Activated gamma-delta T cell treated with Interleukin-2 at 50 U/mL for 16 hours (primary cell): ENCODE measurements at places on chromosomes 2 and 18.

- DNase-seq: no peak
Measured at GRCh38 chr18:11882636-11883035, 25.5 kb downstream of the MPPE1 start.

DNA sequence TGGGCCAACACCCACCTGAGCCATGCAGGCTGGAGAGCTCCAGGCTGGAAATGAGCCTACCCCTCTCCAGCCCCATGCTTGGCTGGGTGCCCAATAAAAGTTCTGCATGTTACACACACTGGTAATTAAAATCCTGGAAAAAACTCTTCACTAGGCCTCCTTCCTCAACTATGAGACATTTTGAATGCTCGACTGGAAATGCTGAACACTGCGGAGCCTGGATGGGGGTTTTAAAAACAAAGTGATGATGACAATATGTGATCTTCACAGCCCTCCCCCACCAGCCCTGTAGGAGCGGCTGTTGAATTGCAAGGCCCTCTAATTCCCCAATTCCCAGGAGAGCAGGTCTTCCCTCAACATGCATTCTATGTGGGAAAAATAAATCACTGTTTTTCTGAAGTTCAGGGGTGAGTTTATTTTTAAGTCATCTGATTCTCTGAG lies 179.2 kb downstream of the TTC32 start:
- no peak for DNase-seq

- DNase-seq: no peak
Measured at GRCh38 chr2:88554189-88554588, 73.1 kb downstream of the EIF2AK3 start.

DNA sequence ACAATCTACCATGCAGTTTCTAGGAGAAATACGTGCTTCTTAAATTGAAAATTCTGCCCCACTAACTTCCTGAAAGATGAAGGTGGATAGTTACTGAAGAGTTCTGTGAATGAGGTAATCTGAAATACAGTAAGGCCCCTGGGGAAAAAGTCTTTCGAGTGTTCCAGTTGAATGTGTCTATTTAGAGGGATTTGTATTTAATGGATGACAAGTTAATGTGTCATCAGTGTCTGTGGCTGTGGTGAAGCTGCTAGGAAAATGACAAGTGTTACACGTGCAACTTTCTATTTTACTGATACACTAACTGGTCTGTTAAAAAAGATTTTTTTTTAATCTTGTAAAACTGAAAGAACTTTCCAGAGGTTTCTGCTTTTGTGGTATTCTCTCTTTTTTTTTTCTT lies 384.6 kb downstream of the STK39 start:
- DNase-seq: no peak

- DNase-seq: no peak
Measured at GRCh38 chr18:65411061-65411460, 339.8 kb upstream of the CDH7 start.

GRCh38 chr2:199465988-199466691 lies 8.4 kb upstream of the SATB2 start:
- DNase-seq: no peak

DNA sequence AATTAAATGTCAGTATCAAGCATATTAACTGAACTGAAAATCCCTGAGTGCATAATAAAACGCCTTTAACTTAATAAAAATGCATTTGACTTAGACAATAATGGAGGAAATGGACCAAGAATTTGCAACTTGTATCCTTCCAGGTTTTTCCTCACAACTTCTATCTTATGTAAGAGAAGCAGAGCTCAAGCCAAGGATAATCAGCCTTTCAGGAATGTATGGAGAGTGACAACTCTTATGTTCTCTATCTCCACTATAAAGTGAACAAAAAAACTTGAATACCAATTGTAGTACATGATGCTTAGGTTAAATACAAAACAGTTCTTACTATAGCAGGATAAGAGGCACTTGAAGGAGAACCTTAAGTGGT lies 64.8 kb upstream of the CYP26B1 start:
- no peak for DNase-seq

- no peak for DNase-seq
Measured at GRCh38 chr2:32260376-32260775, 4.3 kb downstream of the NLRC4 start.

- no peak for DNase-seq
Measured at GRCh38 chr2:191478799-191479679, 198.9 kb upstream of the NABP1 start.

DNA sequence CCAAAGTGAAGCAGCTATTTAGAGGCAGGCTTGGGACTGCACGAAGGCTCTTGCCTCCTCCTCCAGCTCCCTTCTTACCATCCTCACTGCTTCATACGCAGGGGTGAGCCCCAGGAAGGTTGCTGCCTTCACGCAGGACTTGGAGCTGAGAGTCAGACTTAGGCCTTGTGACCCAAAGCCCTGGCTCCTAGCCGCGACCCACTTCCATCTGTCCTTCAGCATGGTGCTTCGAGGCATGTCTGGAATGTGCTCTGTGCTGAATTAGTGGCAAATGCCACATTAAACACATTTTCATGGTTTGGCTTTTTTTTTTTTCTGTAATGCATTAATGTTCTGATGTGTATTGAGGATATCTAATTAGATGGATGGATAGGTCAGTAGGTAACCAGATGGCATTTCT lies 37.5 kb downstream of the ITGB1BP1 start:
- no peak for DNase-seq

DNA sequence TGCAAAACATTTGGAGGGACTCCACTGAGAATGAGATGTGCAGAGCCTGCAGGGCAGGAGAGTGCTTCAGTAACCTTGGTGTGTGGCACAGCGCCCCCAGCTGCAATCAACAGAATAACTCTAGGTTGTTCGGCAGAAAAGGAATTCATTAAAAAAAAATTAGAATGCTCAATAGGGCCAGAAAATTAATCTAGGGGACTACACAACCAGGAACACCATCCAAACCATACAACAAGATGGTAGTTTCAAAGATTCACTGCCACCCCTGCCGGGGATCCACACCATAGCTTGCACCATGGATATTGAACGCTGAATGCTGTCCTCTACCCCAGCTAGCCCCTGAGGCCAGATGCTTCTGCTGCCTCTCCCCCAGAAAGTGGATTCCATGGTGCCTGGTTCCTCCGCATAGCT lies 50.1 kb downstream of the THUMPD2 start:
- DNase-seq: no peak

DNA sequence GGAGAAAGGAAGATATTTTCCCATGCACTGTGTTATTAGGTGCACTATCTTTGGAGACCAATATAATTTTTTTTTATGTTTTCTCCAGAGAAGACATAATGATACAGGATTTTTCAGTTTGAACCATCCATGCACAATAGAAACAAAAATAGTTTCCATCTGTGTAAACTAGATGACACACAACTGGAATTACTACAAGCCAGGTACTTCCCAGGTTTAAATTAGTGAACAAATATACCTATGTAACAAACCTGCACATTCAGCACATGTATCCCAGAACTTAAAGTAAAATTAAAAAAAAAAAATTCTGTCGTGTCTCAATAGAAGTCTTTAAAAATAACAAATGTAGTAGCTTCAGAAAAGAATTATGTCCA lies 1616.8 kb upstream of the ACVR2A start:
- DNase-seq: no peak

- DNase-seq: no peak
Measured at GRCh38 chr2:241249654-241250053, 61.2 kb downstream of the ANO7 start.

DNA sequence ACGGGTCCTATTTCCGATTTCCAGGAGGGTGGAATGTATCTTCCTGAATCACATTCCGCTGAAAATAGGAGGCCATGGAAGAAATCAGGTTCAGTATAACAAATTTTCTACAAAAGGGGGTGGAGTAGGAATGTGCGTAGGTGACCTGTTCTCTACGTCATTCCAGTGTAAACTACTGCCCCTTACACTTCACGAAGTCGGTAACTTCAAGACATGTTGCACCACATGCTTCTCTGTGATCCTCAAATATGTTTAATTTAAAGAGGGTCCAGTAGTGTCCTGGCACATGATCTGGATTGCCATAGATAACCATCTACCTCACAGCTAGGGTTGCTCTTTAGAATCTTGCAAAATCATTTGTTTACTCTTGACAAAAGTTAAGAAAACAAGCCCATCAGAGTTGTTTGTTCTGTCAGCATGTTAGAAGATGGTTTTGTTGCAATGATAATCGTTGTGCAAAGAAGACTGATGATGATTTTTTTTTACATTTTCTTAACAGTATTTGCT lies 7.5 kb upstream of the CPS1 start:
- DNase-seq: no peak

- no peak for DNase-seq
Measured at GRCh38 chr2:191933307-191934105, 86.6 kb upstream of the CAVIN2 start.

GRCh38 chr2:238685713-238686112 lies 162.2 kb upstream of the TWIST2 start:
- DNase-seq: no peak

DNA sequence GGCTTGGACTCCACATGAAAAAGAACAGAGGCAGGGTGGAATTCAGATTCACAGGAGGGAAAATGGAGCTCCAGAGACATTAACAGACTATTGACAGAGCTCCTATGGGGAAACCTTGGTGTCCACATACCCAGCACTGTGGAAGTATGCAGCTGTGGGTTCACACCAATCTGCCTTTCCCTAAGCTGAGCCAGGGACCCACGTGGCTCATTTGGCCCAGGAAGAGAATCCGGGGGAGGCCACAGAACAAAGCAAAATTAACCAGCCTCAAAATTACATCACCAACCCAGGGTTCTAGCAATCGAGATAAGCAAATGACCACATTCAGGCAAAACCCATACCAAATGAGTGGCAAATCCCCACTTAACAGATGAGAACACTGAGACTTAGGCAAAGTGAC lies 105.8 kb upstream of the TWIST2 start:
- no peak for DNase-seq

DNA sequence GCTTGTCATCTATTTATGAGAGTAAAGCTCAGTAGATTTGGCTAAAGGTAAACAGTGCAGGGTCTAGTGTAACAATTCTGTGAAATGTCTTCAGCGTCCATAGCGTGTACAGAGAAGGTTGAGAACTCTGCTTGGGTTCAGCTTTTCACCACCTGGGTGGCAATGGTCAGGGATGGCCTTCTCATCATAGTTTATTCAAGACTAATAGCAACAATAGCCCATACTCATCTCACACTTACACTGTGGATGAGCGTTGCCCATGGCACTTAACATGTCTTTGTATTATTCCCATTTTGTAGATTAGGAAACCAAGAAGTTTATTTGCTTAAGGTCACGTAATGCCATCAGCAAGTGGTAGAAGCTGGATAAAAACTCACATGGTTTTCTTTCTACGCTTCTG lies 106.8 kb upstream of the RND3 start:
- no peak for DNase-seq

- no peak for DNase-seq
Measured at GRCh38 chr2:231709636-231709980, 1.3 kb downstream of the PTMA start.

GRCh38 chr2:9113262-9113661 lies 93.3 kb upstream of the ASAP2 start:
- no peak for DNase-seq

DNA sequence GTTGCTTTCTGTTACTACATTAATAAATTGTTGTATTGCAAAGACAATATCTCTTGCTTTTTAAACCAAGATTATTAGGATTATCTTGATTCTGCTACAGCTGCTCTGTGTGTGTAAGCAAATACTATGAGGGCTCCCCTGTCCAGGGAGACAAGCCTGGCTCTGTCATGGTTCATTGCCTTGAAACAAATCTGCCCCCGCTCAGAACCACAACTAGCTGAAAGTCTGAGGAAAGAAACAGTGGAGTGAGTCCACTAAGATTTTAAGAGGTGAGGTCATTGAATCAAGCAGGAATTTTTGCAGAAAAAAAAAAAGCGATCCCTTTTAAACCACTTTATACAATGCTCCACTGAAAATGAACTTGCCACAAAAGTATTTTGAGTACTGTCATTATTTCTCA lies 30.8 kb upstream of the LRRTM4 start:
- no peak for DNase-seq

GRCh38 chr2:111227716-111228141 lies 107.0 kb downstream of the BCL2L11 start:
- DNase-seq: no peak

DNA sequence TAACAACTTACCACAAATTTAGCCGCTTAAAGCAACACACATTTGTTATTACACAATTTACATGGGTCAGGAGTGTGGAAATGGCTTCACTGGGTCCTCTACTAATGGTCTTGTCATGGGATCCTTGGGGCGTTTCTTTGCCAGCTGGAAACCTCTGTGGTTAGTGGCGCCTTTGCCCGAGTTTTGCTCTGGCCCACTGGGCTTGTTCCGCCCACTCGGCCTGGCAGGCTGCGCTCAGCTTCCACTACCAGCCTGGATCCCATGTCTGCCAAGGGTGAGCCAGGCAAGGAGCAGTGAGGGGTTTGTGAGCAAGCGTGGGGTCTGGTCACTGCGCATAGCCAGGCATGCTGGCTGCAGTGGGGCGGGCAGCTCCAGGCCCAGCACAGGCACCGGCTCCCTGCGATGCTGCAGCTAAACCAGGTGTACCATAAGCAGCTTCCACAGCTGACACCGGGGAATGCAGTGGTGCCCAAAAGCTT lies 16.2 kb upstream of the MBD2 start:
- DNase-seq: no peak

DNA sequence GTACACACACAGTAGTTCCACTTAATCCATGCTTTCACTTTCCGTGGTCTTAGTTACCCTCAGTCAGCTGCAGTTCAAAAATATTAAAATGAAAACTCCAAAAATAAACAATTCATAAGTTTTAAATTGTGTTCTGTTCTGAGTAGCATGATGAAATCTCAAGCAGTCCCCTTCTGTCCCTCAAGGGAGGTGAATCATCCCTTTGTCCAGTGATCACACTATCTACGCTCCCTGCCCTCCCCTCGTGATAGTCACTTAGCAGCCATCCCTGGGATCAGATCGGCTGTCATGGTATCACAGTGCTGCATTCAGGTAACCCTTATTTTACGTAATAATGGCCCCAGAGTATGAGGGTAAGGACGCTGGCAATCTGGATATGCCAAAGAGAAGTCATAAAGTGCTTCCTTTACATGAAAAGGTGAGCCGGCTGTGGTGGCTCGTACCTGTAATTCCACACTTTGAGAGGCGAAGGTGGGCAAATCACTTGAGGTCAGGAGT lies 5.8 kb upstream of the RTN4 start:
- DNase-seq: no peak

DNA sequence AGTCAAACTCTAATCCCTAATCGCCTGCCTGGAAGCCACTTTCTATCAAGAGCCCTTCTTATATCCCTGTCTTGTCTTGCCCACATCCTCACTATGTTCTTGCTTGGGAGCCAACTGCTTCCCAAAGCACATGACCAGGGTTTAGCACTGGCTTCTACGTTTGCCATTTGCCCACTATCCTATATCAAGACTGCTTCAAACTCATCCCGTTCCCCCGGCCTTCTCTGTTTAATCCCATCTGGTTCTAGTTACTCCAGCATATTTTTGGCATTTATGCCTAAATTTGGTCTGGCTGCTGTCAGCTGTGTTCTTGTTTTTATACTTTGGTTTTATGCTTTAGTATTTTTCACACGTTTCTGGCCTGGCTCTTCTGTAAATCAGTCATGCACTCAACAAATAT lies 40.2 kb downstream of the POLR1A start:
- no peak for DNase-seq

GRCh38 chr2:237171881-237172280 lies 86.2 kb downstream of the COPS8 start:
- no peak for DNase-seq
